Astrocyte of the hippocampus (primary cell): ENCODE measurements at places on chromosomes 6 and 20.

GRCh38 chr6:142121342-142121741, 11.4 kb upstream of the GJE1 start:
- no peak for DNase-seq

DNA sequence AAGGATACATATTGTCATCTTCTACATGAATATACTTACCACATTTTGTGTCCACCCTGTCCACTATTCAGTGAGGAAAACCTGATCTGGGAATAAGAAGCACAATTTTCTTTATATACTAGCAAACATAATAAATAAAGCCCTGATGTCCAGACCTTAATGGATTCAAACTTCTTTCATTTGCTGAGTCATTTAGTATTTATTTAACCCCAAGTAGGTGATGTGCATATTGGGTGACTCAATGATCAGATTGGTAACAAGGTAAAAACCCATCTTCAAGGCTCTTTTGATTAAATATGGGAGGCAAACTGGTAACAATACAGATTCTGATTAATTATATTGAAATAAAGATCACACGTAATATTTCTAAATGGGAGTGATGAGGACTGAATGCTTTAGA, 1159.8 kb upstream of the EYS start:
- DNase-seq: no peak

- no peak for DNase-seq
Observed at GRCh38 chr20:10113746-10114145, 79.0 kb downstream of the ANKEF1 start.

GRCh38 chr20:59718071-59718470, 113.7 kb downstream of the PHACTR3 start:
- no peak for DNase-seq

DNA sequence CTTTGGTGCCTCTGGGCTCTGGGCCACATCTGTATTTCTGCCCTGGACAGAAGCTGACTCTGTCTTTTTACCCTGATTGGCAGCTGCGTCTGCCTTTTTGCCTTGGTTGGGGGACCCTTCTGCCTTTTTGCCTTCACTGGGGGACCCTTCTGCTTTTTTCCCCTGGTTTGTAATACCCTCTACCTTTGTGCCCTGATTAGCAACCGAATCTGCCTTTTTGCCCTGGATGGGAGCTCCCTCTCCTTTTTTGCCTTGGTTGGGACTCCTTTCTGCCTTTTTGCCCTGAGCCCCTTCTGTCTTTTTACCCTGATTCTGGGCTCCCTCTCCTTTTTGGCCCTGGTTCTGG, 23.4 kb downstream of the RRBP1 start:
- DNase-seq: no peak

DNA sequence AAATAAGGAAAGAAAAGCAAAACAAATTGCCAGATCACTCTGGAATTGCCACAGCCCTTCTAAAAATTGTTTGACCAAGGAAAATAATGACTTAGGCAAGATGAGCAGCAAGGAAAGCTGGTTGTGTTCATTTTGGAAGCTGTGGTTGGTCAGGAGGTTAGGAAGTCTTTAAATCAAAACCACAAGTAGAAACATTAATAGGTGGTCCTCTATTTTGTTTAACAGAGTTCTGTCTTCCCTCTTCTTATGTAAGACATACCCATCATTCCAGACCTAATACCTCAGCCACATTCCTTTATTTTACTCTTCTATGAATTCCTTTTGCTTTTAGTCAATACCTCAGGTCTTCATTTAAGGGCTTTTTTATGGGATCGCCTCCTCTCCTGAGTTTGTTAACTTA, 422.2 kb upstream of the PLCB4 start:
- peak; percentile 61 for DNase-seq

GRCh38 chr6:9539231-9539755, 875.6 kb downstream of the TFAP2A start:
- DNase-seq: no peak
